ENCODE measurements at places on chromosomes 1 and 21.

GRCh38 chr1:7249516-7249915 lies 464.3 kb downstream of the CAMTA1 start:
- no peak for DNase-seq

DNA sequence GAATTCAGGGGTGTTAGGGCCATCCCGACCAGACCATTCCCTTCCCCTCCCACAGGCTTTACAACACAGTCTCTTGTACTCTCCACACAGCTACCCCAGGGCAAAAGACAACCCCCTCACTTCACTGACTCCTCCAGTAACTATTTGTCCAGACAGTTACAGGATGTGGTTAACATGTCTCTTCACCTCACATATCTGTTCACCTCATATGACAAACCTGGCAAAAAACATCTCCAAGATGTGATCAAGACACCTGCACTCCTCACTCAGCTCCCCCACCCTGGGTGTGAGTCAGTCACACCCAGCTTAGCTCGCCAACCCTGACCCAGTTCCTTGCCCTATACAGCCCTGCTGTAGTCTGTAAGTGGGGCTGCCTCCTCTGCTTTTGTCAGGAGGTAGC lies 490.5 kb upstream of the CHRM3 start:
- no peak for DNase-seq

- DNase-seq, result no peak
Observed at GRCh38 chr1:108565512-108565911, 5.6 kb downstream of the EEIG2 start.

DNA sequence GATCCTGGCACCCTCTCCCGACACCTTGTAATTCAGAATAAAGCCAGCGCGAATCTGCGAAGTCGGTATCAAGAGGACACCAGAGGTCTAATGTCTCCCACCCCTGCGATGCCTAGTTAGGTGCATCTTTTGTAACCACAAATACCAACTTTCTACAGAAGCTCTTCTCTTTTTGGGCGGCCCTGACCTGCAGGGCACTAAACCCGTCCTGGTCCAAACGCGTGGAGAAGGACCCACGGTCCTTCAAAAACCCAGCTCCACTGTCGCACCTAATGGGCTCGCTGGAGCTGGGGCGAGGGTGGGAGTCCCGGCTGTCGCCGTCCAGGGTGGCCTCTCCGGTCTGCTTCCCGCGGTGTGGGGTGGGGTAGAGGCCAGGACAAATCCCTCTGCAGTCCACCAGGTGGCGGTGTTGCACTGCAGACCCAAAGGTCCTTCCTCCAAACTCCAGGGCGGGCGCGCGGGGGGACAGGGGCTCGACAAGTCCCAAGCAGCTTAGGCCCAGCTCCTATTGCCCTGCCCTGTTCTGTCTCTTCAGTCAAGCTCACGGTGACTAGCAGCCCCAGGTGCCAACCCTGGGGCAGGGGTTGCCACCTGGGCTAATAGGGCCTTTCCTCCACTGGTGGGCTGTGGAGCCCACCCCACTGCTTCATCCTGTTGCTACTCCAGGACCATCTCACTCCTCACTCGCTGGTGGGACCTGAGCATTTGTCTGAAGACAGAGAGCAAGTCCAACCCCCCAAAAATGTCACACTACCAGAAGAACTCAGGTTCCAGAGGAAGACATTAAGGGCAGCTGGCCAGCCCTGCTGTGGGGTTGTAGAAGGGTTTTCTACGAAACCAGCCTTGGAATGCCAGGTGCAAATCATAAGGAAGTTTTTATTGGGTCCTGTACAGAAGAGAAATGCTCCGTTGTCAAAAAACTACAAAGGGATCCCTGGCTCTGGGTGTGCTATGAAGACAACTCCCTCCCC lies 2.8 kb downstream of the HES3 start:
- peak; percentile 97 for DNase-seq

DNA sequence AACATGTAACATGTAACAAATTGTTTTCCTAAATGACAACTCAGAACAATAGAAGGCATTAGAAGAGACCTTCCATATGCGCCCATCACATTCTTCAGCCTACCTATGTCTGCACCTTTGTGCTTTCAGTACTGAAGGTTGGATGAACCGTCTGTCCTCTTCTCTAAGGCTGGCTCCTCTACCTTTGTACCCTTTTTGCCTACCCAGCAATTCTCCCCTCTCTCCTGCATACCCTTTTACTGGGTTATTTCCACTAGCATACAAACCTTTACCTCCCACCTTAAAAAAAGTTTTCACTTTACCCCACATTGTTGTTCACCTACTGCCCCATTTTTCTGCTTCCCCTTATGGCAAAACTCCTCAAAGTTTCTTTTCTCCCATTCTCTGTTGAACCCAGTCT lies 5.2 kb downstream of the PIGV start:
- DNase-seq, result no peak

DNA sequence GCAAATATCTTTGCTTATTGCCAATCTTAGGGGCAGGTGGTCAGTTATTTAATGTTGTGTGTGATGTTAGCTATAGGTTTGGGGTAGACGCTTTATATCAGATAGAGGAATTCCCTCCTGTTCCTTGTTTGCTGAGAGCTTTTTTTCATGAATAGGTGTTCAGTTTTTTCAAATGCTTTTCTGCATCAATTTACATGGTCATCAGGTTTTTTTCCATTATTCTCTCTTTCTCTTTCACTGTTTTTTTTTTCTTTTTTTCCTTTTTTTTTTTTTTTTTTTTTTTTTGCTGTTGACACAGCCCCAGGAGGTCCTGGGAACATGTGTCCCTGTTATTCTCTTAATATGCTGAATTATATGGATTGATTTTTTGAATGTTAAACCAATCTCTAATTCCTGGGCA lies 3.0 kb upstream of the SLC25A33 start:
- DNase-seq, result no peak

DNA sequence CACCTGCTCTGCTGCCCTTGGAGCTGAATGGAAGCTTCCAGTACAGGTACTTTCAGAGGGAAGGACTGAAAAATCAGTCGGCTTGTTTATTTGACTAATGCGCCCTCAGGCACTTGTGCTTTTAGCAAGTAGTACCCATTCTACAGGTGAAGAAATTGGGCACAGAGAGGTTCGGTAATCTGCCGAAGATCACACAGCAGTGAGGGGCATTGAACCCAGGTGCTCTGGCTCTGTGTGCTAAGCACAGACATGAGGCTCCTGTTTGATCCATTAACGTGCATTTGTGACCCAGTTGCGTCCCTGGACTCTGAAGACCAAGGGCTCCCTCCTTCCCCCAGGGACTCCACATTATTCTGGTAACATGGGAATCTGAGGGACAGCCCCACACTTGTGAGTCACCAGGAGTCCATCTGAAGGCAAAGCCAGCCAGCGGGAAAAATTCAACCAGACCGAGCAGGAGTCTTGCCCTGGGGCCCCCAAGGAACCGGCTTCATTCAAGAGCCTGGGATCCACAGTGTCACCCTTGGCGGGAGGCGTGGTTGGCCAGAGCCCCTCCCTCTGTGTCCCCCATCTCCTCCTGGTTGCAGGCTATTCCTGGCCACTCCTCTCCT lies 192.4 kb upstream of the ARHGEF16 start:
- no peak for DNase-seq

DNA sequence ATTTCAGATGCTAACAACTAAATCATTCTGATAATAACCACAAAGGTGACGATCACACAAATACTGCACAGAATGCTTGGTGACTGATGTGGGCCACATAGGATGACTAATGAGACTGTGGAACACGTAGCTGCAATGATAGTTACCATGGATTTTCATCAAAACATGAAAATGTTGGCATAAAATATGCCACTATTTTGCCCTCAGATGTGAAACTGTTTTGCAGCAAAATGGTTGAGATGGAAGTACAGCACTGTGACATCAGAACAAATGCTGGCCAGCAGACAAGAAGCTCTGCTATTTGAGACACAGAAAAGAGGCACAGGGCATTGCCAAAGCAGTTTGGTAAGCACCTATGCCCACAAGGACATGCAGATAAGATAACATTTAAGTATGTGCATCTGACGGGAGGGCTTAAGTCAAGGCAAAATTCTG lies 83.8 kb downstream of the NIBAN1 start:
- no peak for DNase-seq

GRCh38 chr1:82165304-82165703 lies 364.6 kb downstream of the ADGRL2 start:
- DNase-seq, result no peak
